ENCODE measurements at places on chromosomes 5 and 9.

GRCh38 chr5:126875303-126875785 is 98.4 kb downstream of the LMNB1 start:
- DNase-seq, result no peak

DNA sequence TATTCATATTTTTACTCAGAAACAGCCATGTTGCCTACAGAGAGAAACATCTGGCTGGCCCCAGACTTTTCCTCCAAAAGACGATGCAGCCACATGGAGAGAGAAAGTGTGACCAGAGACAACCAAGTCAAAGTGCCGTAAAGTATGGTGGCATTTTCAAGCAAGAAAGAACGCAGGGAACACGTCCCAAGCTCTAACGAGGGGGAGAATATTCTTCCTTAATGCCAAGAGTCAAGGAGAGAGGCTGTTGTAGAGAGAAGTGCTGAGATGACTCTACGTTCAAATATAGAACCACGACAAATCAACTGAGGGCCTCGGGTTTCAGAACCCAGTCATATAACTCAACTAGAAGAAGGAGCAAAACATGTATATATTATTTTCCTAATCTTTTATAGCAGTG is 55.9 kb downstream of the FNBP1 start:
- DNase-seq, result no peak

GRCh38 chr5:159324986-159325385 is 5.3 kb downstream of the IL12B start:
- no peak for DNase-seq

DNA sequence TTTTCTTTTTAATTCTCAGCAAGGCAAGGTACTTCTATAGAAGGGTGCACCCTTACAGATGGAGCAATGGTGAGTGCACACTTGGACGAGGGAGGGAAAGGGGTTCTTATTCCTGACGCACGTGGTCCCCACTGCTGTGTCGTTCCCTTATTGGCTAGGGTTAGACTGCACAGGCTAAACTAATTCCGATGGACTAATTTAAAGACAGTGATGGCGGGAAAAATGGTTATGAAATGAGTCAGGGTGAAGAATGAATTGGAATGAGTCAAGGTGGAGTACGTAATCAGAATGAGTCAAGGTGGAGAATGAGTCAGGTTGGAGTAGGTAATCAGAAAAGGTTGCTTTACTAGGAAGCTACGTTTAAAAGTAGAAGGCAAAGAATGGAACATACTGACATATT is 2.1 kb upstream of the HMGCS1 start:
- no peak for DNase-seq

DNA sequence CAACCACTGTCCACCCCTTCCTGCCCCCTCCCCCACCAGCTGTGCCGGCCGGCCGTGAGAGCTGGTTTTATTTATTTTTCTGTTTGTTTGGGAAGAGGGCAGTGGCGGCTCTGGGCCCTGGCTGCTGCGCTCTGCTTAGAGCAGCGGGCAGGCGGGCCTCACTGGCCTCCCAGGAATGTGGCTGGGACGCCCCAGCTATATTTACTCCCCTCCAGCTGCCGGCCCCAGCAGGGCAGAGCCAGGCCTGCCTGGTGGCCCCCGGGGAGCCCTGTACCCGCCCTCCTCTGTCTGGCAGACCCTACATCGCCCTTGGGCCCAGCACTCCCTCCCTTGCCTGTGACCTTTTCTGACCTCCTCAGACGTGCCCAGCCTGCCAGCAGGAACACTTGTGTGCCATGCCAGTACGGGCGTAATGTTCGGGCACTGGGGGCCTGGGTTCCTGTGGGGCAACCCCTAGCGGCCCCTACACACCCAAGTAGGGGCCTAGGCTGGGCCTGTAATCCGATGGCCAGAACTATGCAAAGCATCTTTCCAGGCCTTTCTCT is 7.7 kb downstream of the CXXC5 start:
- no peak for DNase-seq

- DNase-seq, result no peak
These were observed 363.3 kb downstream of the KDM4C start for GRCh38 chr9:7121055-7121454.

DNA sequence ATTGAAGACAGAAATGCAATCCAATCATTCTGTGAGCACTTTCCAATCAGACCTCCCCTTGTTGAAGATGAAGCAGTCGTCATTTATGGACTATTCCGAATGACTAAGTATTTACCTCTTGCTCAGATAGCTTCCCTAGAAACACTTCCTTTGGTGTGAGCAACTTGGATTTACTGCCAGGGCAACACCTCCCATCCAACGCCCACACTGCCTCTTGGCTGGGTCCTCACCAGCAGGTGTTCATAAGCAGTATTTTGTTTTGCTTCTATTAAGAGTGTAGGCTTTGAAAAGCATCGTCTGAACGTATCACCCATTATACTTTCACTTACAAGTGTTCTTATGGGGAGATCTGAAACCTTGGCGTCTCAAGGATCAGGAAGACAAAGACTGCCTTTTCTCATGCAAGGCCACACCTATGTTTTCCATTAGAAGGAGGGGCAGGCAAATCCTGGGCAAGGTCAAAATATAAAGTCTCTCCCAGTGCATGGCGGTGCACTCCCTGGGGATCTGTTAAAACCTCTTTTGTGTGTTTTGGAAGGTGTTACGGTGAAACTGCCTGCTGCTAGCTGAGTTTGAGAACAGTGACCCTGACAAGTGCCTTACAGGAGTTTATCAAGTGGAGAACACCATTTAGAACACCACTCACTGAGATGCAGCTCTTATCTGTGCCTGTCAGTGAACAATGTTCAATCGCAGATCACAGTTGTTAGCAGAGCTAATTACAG is 10.6 kb upstream of the MARCHF3 start:
- DNase-seq, result no peak

GRCh38 chr5:6732634-6733410 is 19.6 kb downstream of the TENT4A start:
- DNase-seq, result no peak

GRCh38 chr5:34751807-34752736 is 86.9 kb upstream of the TTC23L start:
- no peak for DNase-seq

DNA sequence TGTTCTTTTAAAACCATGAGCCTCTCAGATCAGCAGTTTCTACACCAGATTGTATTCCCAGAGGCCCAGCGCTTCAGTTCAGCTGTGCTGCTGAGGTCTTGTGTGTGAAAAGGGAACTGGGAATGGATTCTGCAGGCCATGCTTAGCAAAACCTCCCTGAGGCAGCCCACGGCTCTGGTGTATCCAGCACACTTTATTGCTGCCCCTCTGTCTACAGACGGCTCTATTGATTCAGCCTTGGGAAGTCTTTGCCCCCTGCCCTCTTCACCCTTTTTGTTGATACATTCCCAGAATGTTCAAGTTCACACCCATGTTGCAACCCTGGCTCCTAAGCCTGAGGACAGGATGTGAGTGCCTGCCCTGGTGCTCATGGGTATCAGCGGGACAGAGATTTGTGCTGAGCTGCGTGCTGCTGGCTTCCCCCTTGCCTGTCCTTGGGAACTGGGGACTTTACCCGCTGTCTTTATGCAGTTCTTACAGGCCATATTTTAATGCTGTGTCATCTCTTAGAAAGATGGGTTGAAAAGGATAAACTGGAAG is 37.3 kb downstream of the ARHGAP26 start:
- DNase-seq, result no peak

GRCh38 chr9:83665580-83666200 is 42.1 kb downstream of the UBQLN1 start:
- DNase-seq, result no peak

GRCh38 chr9:126536131-126536530 is 77.6 kb upstream of the LMX1B start:
- DNase-seq, result no peak

DNA sequence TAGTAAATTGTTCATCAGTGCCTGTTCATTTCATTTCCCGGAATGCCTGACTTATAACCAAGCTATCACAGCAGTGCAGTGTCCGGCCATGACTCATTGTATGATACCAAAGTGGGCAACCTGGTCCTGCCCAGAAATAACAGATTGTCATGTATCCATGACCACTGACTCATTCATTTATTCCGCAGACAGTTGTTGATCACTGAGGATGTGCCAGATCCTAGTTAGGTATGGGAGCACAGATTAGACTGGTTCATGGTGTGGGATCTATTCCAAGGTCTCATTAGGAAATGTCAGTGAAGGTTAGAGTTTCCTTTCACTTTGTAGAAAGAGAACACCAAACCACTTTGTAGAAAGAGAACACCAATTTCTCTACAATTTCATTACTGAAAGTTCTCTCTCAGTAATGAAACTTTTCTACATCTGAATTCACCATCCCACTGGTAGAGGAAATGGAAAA is 8.7 kb downstream of the NREP start:
- DNase-seq, result no peak

DNA sequence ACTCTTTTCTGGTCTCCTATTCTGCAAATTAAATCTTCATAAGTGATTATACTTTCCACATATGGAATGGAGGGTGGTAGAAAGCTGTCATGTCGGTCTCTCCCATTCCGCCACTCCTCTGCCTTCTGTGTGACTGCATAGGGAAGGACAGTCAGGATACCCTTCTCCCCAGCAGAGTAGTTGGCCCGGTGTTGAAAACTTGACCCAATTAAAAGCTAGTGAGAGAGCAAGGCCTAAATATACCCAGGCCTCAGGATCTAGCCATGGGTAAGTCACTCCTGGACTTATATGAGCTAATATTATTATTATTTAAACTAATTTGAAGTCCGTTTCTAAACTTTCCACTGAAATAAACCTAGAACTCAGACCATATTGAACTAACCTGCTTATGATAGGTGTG is 194.8 kb downstream of the TSSK1B start:
- no peak for DNase-seq

DNA sequence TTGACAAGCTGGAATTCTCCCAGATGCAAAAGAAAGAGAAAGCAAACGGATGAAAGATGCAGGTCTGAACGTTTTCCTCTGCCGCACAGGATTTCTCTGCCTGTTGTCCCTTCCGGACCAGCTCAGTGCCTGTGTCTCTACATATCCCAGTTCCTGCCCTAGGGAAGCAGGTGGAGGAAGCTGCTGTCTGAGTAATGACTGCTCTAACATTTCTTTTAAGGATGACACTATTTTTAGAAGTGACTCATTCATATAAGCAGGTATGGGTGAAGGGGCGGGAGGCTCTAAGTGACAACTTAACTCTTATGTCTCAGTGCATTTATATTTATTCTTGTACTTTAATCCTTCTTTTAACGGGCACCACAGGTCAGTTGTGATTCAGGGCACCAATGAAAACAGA is 128.8 kb downstream of the SLC24A2 start:
- no peak for DNase-seq

All from activated CD8-positive, alpha-beta memory T cell treated with anti-CD3 and anti-CD28 coated beads for 1 hour (primary cell).